NCI-H2081 (cell line): ENCODE measurements at places on chromosomes 12 and 14.

GRCh38 chr14:85123755-85124154 is 406.2 kb upstream of the FLRT2 start:
- DNase-seq, result no peak

DNA sequence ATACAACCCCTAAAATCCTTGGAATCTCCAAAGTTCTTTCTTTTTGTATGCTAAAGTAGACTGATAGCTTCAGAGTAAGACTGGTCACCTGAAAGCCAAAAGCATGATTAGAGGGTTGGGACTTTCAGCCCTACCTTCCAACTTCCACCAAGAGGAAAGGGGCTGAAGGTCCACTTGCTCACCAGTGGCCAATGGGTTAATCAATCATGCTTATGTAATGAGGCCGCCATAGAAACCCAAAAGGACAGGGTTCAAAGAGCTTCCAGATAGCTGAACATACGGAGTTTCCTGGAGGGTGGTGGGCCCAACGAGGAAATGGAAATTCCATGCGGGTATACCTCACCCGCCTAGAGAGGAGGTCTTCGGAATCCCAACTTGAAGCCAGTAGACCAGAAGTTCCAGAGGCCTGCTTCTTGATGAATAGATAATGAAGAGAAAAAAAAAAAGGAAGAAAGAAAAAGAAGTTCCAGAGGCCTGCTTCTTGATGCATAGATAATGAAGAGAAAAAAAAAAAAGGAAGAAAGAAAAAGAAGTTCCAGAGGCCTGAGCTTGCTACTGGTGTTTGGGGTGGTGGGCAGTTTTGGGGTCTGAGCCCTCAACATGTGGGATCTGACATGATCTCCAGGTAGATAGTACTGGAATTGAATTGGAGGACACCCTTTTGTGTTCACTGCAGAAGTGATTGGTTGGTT is 11.2 kb upstream of the BTG1 start:
- DNase-seq, result no peak

- DNase-seq, result no peak
Measured at GRCh38 chr12:12210983-12211382, 55.9 kb downstream of the LRP6 start.

DNA sequence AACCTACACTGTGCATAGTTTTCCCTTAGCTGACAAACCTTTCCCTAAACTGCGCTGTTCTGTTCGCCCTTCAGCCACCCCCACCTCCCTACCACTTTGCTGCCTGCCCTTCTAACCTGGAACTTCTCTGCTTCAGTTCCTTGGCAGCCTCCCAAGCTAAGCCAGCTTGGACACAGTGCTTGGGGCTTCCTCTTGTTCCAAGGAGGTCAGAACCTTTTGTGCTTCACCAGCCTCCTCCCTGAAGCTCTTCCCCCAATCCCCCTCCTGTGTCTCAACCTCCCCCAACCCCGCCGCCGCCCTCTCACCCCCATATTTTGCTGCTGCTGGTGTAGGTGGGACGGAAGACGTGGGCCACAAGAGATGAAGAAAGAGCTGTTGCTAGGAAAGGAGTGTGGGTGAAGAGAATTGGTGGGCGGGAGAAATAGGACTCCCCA is 8.1 kb upstream of the RIC8B start:
- no peak for DNase-seq

DNA sequence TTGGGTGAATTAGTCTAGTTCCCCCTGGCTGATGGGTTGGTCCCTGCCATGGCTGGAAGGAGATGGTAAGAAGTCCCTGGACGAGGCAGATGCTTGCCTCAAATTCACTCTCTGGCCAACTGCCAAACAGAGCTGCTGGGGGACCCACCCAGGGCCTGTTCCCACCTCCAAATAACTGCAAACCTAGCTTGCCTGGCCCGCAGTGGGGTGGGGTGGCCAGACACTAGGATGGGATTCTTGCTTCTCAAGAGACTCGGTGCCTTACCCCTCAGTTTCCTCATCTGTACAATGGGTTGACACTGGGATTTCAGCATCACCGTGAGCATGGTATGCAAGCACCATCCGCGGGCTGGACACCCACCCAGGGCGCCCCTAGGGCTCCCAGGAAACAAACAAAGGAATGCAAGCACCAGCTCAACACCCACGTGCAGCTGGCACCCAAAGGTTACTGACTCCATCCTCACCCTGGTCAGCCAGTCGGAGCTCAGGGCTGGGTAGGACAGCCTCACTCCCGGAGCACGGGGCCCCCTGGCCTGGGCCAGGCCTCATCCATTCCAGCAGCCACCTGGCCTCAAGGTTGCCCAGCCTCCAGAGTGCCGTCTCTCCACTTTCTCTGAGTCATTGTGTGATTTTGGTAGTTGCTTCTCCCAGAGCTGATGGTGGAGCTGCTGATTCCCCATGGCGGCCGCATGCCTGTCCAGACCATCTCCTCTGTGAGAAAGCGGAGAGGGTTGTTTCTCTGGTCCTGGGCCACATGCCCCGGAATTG is 205.2 kb upstream of the RTL1 start:
- no peak for DNase-seq

DNA sequence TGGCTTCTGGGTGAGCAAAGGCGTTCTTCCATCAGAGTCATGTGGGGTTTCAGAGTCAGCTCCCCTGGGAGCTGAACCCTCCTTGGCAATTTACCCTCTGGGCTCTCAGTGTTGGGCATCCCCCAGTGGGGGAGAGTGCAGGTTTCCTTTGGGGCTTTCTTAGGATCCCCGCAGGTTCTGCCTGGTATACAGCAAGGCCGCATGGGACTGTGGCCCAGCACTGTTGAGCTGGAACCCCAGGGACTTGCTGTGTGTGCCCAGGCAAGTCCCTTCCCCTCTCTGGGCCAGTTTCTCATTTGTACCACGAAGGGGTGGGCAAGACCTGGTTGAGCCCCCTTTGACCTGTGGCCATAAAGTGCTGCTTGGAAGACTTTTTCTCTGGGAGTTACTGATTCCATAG is 5.5 kb downstream of the FAM181A start:
- DNase-seq, result no peak

GRCh38 chr12:103495469-103496456 is at the start of gene C12orf42:
C12orf42 (minus strand) TSS chr12:103495968; CDS start chr12:103478426, 17,542 bp downstream.
- peak; percentile 94 for DNase-seq

GRCh38 chr14:62053188-62053587 is 291.0 kb downstream of the SNAPC1 start:
- no peak for DNase-seq

- no peak for DNase-seq
Measured at GRCh38 chr14:51304941-51305340, 64.9 kb downstream of the TMX1 start.

GRCh38 chr14:67411820-67412421 is at the start of gene PLEK2:
PLEK2 (minus strand) TSS chr14:67412165; CDS start chr14:67412059, 106 bp downstream.
- peak; percentile 87 for DNase-seq

DNA sequence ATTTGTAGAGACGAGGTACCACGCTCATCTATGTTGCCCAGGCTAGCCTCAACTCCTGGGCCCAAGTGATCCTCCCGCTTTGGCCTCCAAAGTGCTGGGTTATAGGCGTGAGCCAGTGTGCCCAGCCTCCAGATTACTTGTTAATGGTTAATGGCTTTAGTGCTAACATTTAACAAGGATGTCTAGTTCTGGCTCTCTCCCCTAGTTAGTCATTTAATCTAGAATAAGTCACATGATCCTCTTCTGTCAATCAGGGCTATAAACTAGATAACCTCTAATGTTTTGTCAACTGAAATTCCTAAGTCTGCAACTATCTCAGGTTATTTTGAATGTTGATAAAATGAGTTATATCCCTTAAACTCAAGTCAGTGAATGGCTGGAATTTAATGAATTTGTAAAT is 15.7 kb downstream of the ACTR6 start:
- DNase-seq, result no peak

DNA sequence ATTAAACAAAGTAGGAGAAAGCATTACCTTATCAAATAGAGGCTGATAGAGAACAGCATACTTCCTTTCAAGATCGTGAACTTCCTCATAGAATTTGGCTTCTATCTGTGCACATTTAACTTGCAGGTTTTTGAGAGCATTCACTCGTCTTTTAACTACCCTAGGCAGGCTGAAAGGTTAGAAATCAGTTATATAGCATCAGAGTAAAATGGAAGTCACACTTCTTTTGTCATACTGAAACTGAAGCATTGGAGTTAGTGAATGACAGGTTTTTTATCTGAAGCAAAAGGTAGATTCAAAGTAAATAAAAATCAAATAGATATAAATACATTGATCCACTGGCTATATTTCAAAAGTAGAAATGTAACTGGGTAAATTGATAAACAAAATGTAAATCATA is 24.4 kb downstream of the NAP1L1 start:
- no peak for DNase-seq

DNA sequence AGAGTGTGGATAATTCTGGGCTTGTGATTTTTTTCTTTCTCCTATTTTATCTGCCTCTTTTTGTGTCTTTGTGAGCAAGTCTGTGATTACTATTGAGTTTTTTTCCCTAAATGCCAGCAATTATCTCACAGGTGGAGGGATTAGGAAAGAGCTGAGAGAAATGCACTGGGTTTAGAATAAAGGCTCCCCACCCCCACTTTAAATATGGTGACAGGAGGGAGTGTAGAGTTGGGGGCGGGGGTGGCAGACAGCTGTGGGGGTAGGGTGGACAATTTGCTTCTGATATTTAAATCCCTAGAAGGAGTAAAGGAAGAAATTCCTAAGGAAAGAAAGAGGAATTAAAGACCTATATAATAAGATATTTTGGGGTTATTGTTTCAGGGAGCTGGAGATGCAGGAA is 145.9 kb downstream of the NRXN3 start:
- DNase-seq, result peak; percentile 21

DNA sequence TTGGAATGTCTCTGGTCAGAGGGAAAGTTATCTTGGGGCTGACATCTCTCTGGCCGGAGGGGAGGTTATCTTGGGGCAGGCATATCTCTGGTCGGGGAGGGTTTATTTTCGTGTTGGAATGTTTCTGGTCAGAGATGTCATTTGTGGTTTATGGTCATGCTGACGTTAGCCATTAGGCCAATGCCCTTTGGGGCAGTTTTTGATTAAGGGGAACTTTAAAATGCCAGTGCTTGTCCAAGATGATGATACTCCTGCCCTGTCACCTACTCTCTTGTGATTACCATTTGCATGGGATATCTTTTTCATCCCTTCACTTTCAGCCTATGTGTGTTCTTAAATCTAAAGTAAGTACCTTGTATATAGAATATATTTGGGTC is 29.0 kb upstream of the A2M start:
- DNase-seq, result no peak

GRCh38 chr12:96354326-96354725 is 45.9 kb downstream of the CDK17 start:
- DNase-seq, result no peak

- DNase-seq, result no peak
Measured at GRCh38 chr12:32483499-32483898, 84.1 kb downstream of the FGD4 start.

GRCh38 chr12:30515351-30515750 is 180.3 kb downstream of the IPO8 start:
- no peak for DNase-seq

- DNase-seq, result no peak
Measured at GRCh38 chr12:126210448-126210847, 1145.2 kb downstream of the AACS start.

- DNase-seq, result no peak
Measured at GRCh38 chr14:53144244-53144643, 8.9 kb downstream of the DDHD1 start.

DNA sequence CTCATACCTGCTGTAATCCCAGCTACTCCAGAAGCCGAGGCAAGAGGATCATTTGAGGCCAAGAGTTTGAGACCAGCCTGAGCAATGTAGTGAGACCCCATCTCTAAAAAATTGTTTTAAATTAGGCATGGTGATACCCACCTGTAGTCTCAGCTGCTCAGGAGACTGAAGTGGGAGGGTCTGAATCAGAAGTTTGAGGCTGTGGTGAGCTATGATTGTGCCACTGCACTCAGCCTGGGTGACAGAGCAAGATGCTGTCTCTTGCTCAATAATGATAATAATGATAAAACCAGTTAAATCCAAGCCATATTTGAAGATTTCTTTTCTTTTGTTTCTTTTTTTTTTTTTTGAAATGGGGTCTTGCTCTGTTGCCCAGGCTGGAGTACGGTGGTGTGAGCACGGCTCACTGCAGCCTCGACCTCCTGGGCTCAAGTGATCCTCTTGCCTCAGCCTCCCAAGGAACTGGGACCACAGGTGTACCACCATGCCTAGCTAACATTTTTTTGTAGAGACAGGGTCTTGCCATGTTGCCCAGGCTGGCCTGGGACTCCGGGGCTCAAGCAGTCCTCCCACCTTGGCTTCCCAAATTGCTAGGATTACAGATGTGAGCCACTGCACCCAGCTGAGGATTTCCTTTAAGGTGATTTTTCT is 12.8 kb downstream of the PSMA6 start:
- no peak for DNase-seq
